ENCODE measurements at places on chromosomes 12 and 14.

DNA sequence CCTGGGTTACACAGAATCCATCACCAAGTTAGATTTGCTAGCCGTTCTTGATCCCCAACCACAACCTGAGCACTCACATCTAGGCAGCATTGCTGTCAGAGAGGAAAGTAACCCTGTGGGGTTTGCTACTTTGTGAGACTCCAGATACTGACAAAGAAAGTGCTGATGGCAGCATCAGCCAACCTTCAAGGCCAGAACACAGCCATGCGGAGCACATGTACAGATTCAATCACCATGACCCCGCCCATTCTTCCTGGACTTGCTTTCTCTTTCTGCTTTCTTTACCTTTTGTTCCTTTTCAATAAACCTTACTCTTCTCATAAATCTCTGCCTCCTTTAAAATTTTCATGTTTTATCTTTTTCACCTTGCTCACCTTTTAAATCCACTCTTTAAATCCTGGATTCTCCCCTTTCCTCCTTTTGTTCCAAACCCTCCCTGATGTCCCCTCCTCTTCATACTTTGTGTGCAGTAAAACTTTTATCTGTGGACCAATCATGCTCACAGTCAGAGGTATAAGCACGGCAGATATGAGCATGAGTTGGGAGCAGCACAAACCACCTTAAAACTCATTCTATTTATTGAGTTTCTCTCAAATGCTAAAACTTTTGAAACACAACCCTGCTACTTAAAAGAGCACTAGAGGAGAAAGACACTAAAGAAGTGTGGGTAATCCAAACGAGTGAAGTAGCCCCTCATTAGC lies 21.9 kb upstream of the CERS5 start:
- DNase-seq = no peak

DNA sequence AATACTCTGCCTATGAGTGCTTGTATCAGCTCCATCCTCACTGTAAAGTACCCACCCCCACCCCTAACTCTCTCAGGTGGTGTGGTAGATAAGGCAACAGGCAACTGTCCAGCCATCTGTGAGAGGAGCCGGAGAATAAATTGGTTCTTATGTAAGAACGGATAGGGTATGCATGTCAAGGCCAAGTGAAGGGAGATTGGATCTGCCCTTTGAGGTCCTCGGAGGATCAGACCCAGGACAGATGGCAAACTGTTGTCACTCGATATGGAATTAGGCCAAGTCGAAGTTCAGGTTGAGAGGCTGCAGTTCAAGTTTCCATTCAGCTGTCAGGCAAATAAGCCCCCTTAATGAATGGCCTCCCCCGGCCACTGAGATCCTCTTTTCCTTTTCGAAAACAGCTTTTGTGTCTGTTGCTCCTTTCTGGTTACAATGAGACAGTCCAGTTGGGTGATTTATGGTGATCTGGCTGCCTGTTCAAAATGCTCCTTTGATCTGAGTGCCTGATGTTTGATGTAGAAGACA lies 120.3 kb downstream of the VRK1 start:
- DNase-seq = no peak

DNA sequence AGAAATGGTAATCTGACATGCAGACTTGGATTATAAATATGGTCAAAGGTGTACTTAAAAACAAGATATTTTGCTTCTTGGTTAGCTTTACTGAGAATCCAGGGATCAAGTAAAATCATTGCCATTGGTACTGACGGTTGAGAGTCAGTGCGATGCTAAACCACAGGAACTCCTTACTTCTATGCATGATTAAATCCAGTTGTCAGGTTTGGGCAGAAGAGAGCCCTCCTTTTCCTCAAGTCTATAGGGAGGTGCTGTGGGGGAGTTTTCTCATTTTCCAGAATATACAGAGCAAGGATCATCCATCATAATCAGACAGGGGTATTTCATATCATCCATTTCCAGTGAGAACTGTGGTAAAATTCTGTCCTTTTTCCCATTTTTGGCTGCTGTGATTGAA lies 839.1 kb downstream of the NRXN3 start:
- no peak for DNase-seq

- no peak for DNase-seq
Measured at GRCh38 chr12:79725987-79726386, 35.2 kb upstream of the PAWR start.

DNA sequence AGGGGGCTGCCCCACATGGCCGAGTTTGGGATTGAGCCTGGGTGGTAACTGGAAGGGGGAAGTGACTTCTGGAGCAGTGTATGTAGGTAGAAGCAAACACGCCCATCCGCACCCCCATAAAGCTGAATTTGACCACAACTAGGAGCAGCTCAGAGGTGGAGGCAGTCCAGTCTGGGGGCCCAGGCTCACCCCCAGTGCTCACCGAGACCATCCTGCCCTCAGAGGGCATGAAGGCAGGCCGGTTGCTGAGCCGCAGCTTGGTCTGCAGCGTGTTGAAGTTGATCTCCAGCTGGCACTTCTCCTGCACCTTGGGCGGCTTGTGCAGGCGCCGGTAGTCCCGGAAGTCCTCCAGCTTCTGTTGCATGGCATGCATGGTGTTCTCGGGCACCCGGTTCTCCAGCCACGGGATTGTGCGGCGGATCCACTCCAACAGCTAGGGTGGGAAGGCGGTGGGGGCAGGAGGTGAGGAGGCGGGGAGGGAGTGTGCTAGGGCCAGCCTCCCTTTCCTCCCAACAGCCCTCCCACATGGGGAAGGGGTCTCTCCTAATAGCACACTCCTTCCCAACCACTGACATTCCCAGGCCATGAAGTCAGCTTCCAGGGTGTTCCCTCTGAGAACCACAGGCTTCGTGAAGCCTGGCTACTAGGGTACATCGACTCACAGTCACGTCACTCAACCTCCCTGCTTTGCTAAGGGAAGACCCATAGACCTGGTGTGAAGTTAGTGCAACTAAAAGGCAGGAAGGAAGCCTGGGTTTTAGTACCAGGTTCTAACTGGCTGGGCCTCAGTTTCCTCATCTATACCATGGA lies 87.0 kb downstream of the ACTN1 start:
- DNase-seq = no peak

- no peak for DNase-seq
Measured at GRCh38 chr14:54133896-54134295, 177.3 kb upstream of the BMP4 start.

- DNase-seq = no peak
Measured at GRCh38 chr14:45290547-45290946, 37.5 kb upstream of the MIS18BP1 start.

- no peak for DNase-seq
Measured at GRCh38 chr14:93496856-93497741, 66.4 kb downstream of the UNC79 start.

- no peak for DNase-seq
Measured at GRCh38 chr12:127145929-127146789, 1120.8 kb upstream of the TMEM132C start.

GRCh38 chr12:14810167-14810952 lies 3.6 kb downstream of the SMCO3 start:
- no peak for DNase-seq

GRCh38 chr12:52389313-52390207 lies 4.1 kb upstream of the KRT84 start:
- DNase-seq = peak; percentile 22

DNA sequence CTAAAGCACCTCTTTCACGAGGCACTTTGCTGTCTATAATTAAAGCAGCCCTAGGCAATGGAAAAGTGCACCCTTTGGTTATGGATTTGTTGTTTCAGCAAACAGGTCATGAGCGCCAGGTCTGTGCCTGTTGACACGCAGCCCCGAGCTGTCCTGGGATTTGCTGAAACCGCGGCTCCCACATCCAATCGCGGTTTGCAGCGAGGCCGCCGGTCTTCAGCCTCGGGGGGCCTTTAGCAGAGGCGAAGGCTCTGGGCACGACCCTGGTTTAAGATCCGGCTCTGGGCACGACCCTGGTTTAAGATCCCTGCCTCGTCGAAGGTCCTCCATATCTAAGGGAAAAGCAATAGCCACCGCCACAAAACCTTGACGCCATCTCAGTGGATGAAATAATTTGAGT lies 79.2 kb downstream of the GLT1D1 start:
- no peak for DNase-seq

DNA sequence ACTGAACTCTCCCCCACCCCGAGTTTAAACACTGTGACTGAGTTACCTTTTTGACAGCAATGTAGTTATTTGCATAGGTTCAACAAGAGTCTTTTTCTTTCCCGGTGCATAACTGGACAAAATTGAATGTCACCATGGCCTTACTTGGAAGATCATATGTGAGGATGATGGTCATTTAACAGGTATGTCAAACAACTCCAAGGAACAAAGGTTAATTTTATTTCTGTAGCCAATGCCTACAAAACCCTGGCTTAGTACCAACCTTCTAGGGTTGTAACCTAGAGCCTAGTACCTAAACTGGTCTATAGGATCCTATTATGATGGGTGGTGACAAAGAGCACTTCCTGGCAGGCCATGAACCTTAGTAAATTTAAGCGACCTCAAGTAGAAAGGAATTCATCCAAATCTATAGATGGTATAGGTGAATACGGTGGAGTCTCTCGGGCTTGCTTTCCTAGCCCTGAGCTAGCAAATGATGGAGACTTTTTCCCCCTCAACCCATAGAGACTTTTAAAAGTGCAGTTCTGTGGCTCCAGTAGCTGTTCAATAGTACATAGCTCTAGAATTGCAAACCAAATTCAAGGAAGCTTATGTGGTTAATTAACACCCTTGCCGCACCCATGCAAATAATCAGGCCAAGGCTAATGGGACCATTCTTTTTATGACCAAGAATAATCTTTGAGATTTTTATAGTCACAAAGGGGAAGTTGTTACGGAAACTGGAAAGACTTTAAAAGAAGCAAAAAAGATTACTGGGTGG lies 89.0 kb downstream of the SLC38A1 start:
- no peak for DNase-seq

DNA sequence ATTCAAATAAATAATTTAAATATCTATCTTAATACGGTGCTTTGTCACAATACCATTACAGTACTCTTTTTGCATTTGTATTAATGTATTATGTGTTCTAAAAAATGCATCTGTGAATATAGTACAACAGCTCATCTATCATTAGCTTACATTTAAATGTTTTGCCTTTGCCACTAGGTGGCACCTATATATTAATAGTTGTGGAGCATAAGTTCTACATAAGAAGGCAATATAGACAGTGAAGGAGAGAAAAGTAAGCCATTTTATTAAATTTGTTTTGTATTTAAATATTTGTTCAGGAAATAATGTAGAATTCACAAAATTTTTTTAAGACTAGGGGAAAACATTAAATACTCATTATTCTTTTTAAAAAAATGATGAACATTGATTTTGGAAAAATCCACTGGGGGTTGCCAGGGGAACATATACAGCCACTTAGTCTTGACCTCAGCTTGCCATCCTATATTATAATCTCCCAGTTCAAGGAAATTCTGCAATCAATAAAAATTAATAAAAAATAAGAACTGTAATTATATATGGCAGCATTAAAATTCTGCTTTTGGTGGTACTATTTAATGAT lies 9.8 kb downstream of the CCER1 start:
- no peak for DNase-seq

DNA sequence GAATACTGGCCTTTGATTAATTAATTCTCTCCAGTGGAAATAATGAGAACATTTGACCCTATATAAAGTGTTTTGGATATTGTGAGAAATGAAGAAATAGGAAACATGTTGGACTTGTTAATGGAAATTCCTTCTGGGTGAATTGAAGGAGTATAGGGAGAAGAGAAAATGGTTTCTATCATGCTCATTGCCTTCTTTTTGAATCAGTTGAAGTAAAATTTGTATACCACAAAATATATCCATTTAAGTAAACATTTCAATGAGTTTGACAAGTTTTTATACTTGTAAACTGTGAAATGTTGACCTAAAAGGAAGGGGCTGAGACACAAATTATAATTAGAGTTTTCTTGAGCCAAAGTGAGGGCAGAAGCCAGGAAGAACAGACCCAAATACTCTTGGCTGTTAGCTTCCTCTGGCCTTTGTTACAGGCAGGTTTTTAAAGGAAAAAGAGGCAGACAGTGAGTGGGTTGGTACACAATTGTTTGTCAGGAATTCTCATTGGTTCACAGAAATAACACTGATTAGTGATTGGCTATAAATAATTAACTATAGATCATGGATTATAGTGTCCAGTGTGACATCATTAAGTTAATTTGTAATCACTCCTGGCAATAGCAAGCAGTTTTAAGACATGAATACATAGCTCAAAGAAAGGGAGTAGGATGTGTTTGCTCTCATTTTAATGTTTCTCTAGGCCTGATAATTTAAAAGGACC lies 826 bp downstream of the ZNF705A start:
- no peak for DNase-seq

All from NT2/D1 (cell line).